ENCODE measurements at places on chromosomes 3 and 15.
A peak's percentile ranks its signal among the peaks of the same experiment; 100 is the strongest.

DNA sequence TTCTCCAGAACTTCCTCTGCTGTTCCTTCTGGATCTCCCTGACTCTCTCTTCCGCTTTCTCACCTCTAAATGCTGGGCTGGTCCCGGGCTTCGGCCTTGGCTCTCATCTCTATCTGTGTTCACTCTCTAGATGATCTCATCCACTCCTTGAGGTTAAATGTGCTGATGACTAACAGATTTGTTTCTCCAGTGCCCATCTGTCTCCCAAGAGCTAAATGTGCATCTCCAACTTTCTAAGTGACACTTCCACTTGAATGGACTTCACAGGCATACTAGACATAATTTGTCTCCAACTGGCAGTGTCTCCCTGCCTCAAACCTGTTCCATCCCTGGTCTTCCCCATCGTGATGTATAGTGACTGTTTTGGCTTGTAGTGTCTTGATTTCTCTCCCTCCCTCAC, 95.3 kb downstream of the ITPR1 start:
- DNase-seq, result no peak

- no peak for DNase-seq
Observed at GRCh38 chr3:196360586-196360985, 22.4 kb upstream of the TM4SF19 start.

- no peak for DNase-seq
Observed at GRCh38 chr15:93070132-93070531, 18.9 kb downstream of the RGMA start.

DNA sequence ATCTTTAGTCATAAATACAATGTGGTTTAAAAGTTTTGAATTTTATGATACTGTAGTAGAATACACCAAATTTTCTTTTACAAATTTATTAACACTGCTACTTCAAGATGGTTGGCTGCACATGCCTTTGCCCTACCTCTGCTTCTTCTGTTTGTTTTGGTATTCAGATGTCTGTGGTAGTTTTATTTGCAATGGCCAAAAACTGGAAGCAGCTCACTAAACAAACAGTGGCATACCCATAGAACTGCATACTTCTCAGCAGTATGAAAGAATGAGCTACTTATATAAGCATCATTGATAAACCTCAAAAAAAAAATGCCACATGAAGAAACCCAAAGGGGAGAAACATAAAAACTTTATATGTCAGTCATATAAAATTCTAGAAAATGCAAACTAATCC, 19.5 kb downstream of the ARIH2 start:
- DNase-seq, result no peak

GRCh38 chr15:101201411-101202174, 50.3 kb downstream of the CHSY1 start:
- DNase-seq, result no peak

GRCh38 chr3:108487439-108487838, 23.0 kb downstream of the MYH15 start:
- no peak for DNase-seq

GRCh38 chr3:117479095-117479494, 769.5 kb downstream of the TUSC7 start:
- DNase-seq, result no peak

DNA sequence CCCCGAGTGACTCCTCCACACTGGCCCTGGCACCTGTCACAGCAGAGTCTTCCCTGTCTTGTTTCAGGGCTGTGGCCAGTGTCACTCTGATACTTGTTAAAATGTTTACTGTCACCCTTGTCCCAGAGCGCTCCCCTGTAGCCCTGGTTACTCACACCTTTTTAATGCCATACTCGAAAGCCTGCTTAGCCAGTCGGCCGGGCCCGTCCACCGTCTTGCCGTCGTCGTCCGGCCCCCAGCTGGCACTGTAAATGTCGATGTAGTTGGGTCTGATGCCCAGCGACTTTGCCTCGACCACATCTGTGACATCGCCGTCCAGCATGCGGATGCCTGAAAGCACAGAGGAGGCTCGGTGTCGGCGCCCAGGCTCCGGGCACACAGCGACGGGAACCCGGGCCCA, 91.3 kb downstream of the PCSK6 start:
- no peak for DNase-seq

GRCh38 chr15:63968122-63968524, 78.2 kb downstream of the DAPK2 start:
- peak; percentile 0 for DNase-seq

DNA sequence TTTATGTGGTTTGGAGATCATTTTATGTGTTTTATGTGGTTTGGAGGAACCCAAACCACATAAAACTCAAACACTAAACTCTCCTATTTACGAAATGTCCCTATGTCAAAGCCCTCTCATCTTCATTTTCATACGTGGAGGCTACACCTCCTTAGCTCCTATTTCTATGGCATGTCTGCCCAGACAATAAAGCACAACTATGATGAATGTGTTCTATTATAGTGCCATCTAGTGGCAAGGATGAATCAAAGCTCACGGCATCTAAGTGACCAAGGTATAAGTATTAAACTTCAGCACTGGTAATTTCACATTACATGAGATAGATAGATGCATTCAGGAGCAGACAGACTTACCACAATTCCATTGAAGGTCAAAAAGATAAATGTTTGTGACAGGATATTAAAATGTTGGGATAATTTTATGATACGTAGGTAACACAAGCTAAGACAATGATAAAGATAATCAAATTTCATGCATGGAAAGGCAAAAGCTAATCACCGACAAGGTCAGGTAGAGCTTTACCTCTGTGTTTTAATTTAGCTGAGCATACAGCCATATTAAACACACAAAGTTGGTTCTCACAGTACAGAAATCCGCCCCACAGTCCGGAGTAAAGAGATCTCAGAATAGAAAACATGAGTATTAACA, 130.6 kb upstream of the FHIT start:
- no peak for DNase-seq

DNA sequence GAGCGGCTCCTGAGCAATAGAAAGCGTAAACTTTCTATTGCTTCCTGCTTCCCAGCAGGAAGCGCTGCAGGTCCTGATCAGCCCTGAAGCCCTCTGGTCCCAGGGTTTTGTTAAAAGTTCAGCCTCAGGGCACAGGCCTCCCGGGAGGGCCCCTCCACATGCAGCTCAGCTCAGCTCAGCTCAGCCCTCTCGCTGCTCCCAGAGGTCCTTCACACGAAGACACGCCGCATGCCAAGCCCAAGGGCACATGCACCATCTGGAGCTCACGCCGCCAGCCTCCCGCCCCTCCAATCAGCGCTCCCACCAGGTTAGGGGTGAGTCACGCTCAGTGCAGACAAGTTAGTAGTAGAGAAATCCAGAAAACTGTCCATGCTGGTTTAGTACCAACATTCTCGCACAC, 12.7 kb downstream of the TKT start:
- no peak for DNase-seq

GRCh38 chr15:33242669-33243191, 48.2 kb upstream of the FMN1 start:
- no peak for DNase-seq

All from activated T-helper 2 cell treated with anti-CD3 and anti-CD28 coated beads, Interferon-gamma antibody, Interleukin-2, Interleukin-4, amounts not matched to agents 10 μg/mL and 5 μg/mL and 100 μg/mL, durations not matched to agents 14 hours and 24 hours and 36 hours (primary cell).